Activated CD8-positive, alpha-beta memory T cell treated with anti-CD3 and anti-CD28 coated beads for 48 hours (primary cell): ENCODE measurements at places on chromosomes 16 and 17.

DNA sequence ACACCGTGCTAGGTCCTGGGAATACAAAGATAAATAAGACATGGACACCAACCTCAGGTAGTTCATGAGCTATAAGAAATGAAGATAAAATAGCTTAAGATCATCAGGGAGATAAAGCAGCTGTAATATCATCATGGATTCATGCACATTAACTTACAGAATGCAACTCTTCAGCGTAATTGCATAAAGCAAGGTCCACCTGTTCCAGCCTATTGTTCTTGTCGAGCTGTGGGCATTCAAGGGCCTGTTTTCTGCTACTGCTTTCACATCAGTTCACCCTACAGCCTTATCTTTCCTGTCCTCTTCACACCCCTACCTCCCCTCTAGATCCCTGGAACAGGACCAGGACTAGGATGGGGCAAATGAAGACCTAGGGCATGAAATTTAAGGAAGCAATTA lies 133.9 kb downstream of the SPACA3 start:
- DNase-seq = no peak

- DNase-seq = no peak
Observed at GRCh38 chr17:82938486-82938872, 98.7 kb upstream of the ZNF750 start.

DNA sequence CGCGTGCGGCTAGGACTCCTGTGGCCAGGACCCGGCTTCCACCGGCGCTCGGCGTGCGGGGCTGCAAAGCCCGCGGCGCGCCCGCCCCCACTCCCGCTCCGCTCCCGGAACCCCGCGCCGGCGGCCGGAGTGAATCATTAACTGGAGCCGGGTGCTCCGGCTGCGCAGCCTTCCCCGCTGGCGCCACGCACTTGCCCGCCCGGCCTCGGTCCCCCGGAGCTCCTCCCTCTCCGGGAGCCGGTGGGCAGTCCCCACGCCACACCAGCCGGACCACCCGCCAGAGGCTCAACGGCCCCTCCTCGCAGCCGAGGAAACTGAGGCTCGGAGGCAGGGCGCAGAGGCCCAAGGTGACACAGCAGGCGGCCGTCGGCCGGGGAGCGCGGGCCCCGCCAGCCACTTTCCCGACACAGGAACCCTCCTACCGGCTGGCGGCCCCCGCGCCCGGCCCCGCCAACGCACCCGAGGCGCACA lies 580 bp downstream of the BCAR1 start:
- no peak for DNase-seq

DNA sequence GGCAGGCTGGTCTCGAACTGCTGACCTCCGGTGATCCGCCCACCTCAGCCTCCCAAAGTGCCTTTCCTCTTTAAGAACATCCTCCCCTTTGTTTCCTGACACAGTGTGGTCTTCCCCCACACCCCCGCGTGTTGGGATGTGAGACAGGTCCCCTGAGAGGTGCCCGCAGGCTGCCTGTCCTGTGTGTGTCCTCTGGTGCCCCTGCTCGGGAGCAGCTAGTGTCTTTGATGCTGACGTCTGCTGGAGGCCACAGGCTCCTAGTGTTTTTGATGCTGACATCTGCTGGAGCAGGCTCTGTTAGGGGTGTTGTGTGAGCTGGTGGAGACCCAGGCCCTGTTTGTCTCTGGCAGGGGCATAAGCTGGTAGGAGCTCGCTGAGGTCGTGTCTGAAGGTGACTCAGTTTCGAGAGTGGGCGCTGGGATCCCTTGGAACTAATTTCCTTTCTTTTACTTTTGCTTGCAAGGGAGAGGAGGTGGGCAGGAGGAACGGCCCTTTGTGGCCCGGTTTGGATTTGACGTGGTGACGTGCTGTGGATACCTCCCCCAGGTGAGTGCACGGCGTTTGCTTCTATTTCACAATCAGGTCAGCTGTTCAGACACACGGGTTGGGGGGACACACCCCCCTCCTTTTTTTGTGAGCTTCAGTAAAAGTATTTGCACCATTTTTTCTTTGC lies 6.0 kb downstream of the FN3KRP start:
- no peak for DNase-seq

GRCh38 chr16:10579965-10580882 lies at the start of gene EMP2:
EMP2 (minus strand) TSS chr16:10580598; CDS start chr16:10547617, 32,981 bp downstream.
- DNase-seq = no peak

GRCh38 chr17:82887255-82888164 lies 47.7 kb upstream of the ZNF750 start:
- no peak for DNase-seq

GRCh38 chr16:5820472-5820871 lies 722.9 kb upstream of the EEF2KMT start:
- DNase-seq = no peak

DNA sequence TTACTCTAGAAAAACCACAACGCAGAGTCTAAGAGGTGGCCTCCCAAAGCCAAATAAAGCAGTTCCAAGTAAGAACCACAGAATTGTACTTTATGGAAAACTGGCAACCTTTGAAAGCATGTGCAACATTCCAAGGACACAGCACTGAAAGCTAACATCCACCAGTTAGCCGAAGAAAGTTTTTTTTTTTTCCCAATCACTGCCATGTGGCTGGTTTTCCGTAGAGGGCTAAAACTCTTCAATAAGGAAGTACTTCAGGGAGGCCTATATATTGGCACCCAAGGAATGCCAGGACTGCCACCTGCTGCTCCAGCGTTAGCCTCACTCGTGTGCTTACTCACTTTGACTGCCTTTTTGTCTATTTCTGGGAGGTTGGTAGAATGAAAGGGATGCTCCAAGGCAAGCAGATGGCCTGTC lies 25.2 kb downstream of the CEP95 start:
- DNase-seq = no peak

DNA sequence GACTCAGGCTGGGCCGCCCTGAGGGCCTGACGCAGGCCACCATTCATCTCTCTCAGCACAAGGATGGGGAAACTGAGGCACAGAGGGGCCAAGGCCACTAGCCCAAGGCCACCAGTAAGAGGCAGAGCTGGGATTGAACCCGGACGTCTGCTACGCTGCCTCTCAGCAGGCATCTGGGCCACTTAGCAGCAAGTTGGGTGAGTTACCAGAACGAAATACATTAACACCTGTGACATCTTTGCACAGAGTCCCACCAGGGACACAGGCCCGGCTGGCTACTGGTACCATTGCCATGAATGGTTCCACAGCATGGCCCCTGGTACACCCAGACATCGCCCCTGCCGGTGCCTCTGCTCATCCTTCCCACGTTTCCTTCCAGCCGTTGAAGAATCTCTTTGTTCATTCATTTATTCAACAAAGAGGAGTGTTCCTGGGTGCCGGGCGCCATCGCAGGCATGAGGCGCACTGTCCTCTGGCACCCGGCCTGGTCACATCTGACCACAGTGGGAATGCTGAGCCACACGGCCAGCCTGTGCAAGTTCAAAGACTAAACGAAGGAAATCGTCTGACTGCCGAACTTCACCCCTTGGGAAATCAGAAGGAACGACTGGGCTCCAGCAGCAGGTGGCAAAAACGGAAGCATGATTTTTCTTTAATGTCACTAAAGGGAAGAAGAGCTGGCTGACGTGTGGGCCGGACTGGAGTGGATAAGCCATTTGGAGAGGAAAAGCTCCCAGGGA lies 7.4 kb upstream of the ZNF469 start:
- no peak for DNase-seq

GRCh38 chr16:23848958-23849357 lies 13.2 kb downstream of the PRKCB start:
- DNase-seq = no peak

- no peak for DNase-seq
Observed at GRCh38 chr17:72466199-72466598, 345.4 kb downstream of the SOX9 start.

DNA sequence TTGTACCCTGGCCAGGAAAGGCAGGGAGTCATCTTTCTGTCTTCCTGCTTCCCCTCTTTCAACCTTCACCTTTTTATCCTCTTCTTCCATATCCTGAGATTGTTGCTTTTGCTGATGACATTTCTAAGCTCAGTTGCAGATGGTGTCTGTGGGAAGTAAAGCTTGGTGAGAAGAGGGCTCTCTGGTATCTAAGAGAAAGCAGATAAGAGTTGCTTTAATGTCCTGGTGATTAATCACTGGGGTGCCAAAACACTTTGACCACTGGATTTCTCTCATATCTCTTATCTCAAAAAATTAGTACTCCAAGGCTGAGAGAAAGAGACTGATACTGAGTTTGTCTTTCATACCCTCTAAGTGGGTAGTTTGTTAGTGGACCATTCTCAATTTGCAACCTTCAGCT lies 71.3 kb downstream of the NEUROD2 start:
- no peak for DNase-seq

- no peak for DNase-seq
Observed at GRCh38 chr16:21037736-21038135, 112.9 kb downstream of the DNAH3 start.

GRCh38 chr16:23590181-23590580 lies 5.9 kb downstream of the NDUFAB1 start:
- DNase-seq = no peak

DNA sequence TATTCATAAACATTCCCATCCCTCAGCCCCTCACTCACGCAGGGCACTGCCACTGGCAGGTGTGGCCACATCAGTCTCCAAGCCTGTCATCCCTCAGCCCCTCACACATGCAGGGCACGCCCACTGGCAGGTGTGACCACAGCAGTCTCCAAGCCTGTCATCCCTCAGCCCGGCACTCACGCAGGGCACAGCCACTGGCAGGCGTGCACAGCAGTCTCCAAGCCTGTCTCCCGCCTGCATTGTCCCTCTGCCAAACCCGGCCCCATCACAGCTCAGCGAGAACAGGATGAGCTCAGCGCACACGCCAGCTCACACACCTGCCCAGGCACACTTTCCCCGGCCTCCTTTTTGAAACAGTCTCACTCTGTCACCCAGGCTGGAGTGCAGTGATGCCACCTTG lies 11.4 kb upstream of the KREMEN2 start:
- no peak for DNase-seq

GRCh38 chr16:13402601-13403000 lies 501.2 kb downstream of the SHISA9 start:
- no peak for DNase-seq

- DNase-seq = no peak
Observed at GRCh38 chr17:3049705-3050295, 13.6 kb downstream of the OR1D5 start.

- no peak for DNase-seq
Observed at GRCh38 chr17:64355536-64356303, 34.9 kb downstream of the PECAM1 start.

DNA sequence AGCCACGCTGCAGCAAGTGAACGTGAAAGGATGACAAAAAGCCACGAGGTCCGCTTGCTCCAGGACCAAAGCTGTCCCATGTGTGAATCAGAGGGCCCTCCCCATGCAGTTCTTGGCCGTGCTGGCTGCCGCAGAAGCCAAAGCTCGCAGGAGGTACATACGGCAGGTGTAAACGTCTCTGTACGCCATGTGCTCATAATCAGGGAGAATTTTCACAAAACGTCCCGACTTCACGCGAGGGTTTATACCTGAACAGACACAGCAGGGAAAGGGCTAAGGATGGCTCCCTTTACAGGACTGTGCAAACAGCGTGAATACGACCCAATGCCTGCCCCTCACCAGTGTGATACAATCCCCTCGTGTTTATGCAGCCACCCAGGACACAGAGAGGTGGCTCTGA lies 25.3 kb downstream of the FBXO31 start:
- no peak for DNase-seq

DNA sequence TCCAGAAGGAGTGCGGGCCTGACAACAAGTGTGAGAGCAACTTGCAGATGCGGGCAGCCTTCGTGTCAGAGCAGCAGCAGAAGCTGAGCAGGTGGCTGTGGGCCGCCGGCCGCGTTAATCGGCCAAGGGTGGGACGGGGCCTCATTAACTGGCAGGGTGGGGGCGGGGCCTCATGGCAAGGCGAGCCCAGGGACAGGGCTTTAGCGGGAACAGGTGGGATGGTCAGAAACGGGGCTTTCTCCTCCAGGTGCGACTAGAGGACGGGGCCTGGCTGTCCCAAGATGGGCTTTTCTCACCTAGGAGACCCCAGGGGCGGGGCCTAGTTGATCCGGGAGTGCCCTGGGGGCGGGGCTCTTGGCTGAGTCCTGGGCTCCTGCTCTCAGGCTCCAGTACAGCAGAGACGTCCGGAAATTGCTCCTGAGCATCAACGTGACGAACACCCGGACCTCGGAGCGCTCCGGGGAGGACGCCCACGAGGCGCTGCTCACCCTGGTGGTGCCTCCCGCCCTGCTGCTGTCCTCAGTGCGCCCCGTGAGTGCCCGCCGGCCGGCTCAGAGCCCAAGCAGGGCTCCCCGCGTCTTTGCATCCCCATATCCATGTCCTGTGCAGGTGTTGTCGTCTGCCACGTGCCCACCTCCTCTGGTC lies 18.4 kb upstream of the PDK2 start:
- DNase-seq = no peak

DNA sequence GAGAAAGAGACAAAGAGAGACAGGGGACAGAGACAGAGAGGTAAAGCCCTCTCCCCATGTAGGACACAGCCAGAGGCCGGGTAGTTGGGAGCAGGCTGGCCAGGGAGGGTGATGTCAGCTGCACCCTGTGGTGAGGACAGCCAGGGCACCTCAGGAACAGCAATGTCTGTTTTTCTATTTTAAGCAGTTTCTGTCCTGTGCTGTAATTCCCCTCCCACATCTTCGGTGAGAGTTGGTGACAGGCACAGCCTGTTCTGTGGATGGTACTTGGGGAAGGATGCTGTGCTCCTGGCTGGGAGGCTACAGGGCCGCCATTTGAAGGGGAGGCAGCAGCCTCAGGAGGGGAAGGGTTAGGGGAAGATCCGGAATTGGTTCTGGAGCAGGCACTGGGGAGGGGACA lies 163.5 kb downstream of the SDK2 start:
- DNase-seq = no peak

DNA sequence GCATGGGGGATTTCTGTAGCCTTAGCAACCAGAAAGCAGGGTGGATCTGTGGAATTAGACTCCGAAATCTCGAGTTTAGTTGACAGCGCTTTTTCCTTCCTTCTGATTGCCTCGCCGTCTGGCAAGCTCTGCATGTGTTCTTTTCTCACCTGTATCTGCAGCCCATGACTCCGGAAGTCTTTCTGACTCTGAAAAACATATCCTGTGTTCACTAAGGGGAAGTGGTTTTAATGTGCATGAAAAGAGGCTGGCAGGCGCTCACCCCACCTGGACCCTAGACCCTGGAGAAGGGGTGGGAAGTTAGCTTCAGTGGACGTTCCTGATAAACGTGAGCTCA lies 158.5 kb downstream of the RPTOR start:
- DNase-seq = no peak

GRCh38 chr16:66035096-66035495 lies 331.4 kb upstream of the CDH5 start:
- no peak for DNase-seq

DNA sequence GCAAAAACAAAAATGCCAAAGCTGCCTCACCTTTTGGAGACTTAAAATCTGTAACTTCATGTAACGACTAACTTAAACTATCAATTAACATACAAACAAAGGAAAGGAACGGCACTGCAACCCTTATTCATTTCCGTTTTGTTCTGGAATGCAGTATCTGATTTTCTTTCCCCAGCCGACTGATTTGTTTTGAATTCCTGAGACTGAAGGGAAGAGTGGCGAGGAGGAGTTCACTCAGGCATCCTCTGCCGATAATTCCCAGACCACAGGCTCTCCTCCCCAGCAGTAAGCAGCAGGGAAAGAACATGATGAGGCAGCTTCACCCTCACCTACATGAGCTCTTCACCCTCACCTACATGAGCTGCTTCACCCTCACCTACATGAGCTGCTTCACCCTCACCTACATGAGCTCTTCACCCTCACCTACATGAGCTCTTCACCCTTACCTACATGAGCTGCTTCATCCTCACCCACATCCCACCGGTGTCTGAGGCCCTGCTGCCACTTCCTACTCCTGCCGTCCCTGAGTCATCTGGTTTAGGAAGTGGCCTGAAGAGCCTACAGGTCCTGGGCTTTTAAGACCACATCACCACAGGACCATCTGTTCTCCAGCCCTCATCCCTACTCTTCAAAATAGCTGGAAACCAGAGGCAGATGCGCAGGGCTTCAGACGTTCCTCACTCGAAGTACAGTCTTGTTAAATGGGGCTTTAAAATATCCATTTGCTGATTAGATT lies 168.0 kb upstream of the RPH3AL start:
- no peak for DNase-seq
